T-helper 2 cell (primary cell): ENCODE measurements at places on chromosomes 5 and 9.
A peak's percentile ranks its signal among the peaks of the same experiment; 100 is the strongest.

GRCh38 chr5:157528036-157528632, 47.4 kb downstream of the ADAM19 start:
- DNase-seq: no peak

- no peak for DNase-seq
Observed at GRCh38 chr5:149863830-149864229, 80.8 kb downstream of the PDE6A start.

DNA sequence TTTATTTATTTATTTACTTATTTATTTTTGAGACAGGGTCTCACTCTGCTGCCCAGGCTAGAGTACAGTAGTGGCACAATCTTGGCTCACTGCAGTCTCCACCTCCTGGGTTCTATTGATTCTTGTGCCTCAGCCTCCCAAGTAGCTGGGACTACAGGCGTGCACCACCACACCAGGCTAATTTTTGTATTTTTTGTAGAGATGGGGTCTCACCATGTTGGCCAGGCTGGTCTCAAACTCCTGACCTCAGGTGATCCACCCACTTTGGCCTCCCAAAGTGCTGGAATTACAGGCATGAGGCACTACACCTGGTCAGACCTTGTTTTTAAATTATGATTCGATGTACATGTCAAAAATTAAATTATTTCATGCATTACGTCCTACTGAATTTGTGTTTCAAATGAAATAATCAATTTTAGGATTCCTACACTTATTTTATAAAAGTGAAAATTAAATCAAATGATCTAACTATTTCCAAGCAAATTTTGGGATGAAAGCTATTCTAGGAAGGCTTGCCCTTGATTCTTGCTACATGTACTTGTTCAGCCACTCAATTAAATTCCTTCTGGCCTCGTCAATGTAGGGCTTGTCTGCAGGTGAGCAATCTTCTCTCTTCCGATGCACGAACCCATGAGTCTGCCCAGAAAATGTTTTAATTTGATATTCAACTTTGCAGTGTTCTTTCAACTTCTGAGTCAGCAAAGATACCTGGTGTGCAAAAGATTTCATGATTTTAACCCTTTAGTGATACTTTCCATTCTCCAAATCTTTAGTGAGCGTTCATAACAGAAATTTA, 27.6 kb downstream of the CMBL start:
- no peak for DNase-seq

DNA sequence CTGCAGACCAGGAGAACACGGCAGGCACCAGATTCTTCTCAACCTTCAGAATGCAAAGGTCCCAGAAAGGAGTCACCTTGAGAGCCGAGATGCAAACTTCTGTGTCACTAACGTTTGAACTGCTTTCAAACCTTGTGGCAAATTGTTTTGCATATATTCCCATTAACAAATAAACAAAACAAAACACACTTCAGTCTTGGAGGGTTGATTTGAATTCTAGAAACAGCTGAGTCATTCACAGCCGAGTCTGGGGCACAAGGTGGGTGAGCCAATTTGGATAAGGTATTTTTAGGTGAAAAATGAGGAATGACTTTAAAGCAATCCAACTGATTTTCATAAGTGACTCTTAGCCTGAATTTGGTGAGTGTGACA, 38.8 kb upstream of the ANKRD33B start:
- DNase-seq: no peak

- no peak for DNase-seq
Observed at GRCh38 chr9:69180670-69181069, 6.6 kb downstream of the TJP2 start.

GRCh38 chr5:163033656-163034055, 403.7 kb upstream of the CCNG1 start:
- DNase-seq: no peak

GRCh38 chr9:588981-589380, 252.5 kb upstream of the DMRT1 start:
- no peak for DNase-seq

DNA sequence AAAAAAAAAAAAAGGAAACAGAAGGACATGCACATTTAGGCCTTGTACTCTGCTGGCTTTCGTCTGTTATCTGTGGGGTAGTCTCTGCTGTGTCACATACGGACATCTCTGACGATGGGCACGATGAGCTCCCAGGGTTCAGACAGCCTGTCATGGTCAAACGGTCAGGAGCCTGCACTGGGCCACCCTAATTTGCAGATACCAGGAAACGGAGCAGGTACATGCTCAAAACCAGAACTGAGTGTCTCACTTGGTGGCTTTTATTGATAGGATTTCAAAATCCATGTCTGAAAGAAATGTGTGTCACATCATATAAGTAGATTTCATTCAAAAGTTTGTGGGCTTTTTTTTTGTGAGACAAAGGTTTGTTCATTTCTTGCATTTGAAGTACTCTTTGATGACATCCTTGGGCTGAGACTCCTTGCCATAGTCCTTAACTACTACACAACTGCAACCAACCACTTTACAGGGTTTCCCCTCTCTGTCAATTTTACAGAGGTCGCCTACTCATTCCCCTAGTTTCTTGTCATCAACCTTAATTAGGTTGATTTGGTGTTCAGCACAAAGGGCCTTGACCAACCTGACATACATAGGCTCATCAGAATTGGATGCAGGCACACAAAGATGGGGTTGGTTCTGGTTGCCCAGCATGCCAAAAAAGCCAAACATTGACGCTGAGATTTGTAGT, 9.0 kb downstream of the CKMT2 start:
- peak; percentile 45 for DNase-seq

GRCh38 chr5:177957241-177957640, 38.8 kb downstream of the PROP1 start:
- DNase-seq: no peak

DNA sequence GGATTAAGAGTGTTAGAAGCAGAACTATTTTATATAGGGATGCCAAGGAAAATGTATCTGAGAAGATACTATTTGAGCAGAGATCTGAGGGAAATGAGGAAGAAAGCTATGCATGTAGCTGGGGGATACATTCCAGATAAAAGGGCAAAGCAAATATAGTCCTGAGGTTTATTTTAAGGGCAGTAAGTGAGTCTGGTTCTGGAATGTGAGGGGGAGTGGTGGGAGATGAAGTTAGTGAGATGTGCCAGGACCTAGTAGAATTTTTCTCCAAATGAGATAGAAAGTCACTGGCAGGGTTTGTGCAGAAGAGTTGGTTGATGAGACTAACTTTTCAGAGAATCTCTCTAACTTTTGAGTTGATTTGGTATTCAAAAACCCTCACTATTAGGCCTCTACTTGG, 374.7 kb downstream of the ADGRV1 start:
- DNase-seq: no peak

DNA sequence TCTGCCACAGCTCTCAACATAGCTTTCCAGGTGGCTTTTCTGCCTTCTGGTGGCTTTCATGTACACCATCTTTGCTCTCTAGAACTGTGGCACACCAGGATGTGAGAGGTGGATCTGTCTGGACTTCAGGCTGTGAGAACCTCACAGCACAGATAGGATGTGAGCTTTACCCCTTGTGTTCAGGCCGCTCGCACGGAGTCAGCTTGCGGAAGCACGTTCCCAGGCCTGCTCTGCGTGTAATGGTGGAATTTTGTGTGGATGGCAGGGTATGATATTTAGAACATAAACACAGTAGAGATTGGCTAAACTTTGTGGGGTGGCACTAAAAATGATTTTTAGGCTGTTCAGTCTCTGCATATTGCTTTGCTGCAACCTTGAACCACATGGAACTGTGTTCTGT, 250.5 kb downstream of the FANCC start:
- no peak for DNase-seq

DNA sequence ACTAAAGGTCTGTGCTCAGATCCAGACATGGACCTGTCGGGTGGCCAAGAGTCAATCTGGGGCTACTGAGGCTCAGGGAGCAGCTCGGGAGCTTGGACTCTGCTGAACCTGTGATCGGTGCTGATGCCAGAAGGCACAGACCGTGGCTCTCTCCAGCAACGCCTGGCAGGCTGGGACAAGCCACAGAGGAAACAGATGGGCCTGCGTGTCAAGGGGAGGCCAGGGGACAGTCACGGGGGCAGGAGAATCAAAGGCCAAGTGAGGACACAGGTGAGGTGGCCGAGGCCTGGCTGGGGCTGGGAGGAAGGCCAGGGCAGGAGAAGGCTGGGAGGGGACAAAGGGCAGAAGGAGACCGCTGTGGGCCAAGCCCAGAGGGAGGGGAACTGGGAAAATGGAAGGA, 43.4 kb downstream of the EPB41L4B start:
- no peak for DNase-seq

DNA sequence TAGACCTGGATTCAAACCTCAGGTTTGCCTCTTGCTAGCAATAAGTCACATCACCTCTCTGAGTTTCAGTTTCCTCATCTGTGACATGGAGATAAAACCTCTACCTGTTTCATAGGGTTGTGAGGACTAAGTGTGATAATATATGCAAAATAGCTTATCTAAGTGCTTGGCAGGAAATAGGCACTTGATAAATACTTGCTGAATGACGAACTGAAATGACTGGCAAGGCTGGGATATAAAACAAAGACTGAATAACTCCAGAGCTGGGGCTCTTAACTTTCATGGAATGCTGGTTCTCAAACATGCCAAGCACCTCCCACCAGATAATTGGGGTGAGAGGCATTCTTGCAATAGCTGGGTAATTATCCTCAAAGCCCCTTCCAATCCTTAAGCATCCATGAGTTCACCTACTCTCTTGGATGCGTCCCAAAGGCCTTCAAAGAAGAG, 87.6 kb downstream of the ADRB2 start:
- peak; percentile 4 for DNase-seq

DNA sequence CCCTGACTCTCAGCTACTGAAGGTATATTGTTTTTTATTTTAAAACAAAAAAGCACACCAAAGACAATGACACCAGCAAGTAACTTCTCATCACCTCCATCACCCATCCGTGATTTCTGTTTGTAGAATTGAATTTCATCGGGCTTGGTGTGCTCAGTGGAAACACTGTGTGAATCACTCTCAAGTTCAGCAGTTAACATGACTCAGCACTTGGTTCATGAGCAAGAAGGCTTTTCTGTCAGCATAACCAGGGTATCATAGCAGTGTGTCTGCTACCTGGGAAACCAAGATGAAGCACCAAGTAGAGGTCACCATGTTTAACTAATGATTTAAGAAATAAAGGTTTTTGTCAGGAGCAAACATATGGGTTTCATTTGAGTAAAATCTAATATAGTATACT, 123.7 kb downstream of the INSYN2B start:
- DNase-seq: peak; percentile 17

GRCh38 chr9:100014846-100015245, 84.0 kb downstream of the ERP44 start:
- no peak for DNase-seq

DNA sequence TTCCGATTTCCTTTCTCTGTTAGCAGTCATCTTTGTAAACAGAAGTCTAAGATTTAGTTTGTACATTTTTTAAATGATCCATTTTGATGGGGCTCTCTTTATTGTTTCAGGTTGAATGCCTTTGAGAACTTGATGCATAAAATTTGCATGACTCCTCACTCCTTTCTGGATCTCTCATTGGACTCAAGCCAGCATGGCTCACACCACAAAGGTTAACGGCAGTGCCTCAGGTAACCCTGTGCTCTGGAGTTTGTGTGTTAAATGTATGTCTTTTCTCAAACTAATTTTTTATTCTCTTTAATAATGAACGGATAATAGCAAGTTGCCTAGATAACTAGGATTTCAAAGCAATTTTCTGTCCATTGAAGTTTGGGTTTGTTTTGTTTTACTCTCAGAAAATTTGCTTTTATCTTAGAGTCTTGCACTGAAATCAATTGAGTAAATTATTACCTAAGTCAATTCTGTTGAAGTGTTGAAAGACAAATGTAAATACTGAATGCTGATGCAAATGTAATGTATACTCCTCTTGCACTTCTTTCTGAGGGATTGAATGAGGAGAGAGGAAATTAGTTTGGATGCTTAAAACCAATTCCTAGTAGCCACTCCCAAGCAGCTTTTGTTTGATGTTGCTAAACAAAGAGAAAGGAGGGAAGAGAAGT, 164.6 kb upstream of the DMRT1 start:
- DNase-seq: no peak

- no peak for DNase-seq
Observed at GRCh38 chr9:109192732-109193361, 25.8 kb upstream of the FRRS1L start.

GRCh38 chr5:158840193-158840592, 259.5 kb downstream of the EBF1 start:
- DNase-seq: no peak

GRCh38 chr9:135408476-135409254, 70.9 kb upstream of the PPP1R26 start:
- DNase-seq: no peak
